HT1080 (cell line): ENCODE measurements at places on chromosomes 16 and 17. TPM values are rescaled to one million over a fixed set of nuclear protein-coding genes. Genes with fewer than 3 reads are reported as not detected.

DNA sequence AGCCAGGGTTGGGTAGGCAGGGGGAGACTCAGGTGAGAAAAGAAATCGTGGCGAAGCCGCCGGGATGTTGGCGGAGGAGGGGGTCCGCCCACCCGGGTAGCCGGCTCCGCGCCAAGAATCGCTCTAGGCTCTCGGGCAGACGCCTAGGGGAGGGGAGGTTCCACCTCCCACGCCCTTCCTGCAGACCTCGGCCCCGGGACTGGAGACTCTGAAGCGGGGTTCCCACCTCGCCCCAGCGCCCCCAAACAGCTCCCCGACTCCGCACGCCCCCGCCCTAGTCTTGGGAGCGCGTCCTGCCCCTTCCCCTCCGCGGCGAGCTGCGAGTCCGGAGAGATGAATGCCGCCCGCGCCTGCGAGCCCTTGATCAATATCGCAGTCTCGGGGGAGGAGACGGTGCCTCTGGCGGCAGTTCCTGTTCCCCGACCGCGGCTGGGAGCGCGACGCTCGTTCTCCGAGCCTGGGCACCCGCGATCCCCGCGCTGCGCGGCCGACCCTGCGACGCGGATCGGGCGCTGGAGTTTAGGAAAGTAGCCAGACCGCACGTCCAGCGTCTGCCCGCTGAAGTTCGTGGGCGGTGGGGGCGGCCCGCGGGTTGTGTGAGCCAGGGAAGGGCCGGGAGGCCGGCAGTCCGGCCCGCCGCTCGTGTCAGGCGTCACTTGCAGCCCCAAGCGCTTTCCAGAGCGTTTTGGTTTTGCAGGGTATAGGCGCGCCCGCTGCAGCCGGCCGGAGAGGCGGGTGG is 790 bp downstream of the CRHR1 start:
- DNase-seq, result no peak

GRCh38 chr17:42979511-42980273 is at the start of gene PTGES3L:
Gene PTGES3L (minus strand): TSS chr17:42980080. CDS start chr17:42980053, 27 bp downstream.
- DNase-seq, result peak; percentile 57

GRCh38 chr17:8046306-8046928 is 7.6 kb downstream of the ALOX15B start:
- no peak for DNase-seq

DNA sequence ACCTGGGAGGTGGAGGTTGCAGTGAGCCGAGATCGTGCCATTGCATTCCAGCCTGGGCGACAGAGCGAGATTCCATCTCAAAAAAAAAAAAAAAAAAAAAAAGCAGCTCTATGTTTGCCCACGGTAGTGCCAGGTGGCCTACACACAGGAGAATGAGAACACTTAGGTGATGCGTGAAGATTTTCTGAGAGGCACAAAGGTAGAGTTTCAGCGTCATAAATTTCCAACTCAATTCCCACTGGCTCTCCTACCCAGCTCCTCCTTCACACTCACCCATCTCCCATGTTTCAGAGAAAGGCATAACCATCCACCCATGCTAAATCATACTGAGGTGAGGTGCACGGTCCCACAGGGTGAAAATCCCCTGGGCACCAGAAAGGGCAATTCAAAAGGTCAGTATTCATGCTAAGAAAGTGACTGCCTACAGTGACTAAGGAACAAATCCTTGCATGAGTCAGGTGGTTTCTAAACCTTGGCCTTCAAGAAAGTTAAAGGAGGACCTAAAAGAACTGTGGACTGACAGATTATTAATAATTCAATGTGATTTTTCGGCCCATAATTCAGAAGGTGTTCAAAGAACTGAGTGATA is 4.8 kb downstream of the DCAKD start:
- no peak for DNase-seq

GRCh38 chr17:42997390-42997983 is 732 bp upstream of the RPL27 start:
- DNase-seq, result no peak

GRCh38 chr16:77299395-77299794 is 100.2 kb downstream of the SYCE1L start:
- DNase-seq, result peak; percentile 59

DNA sequence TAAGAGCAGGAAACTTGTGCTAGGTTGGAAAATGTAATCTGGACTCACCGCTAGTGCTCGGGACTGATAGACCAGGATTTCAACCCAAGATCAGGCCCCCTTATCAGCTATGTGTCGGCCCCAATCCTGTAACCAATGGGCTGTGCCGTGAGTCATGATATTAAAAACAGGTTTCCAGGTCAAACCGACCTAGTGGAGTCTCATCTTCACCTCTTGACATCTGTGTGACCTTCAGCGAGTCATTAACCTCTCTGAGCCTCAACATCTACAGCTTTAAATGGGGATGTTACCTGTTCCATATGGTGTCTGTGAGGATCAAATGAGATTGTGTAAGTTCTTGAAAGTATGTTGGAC is 512 bp downstream of the PMM2 start:
- DNase-seq, result no peak

- DNase-seq, result no peak
These were observed 230.3 kb downstream of the ENGASE start for GRCh38 chr17:79304884-79305283.

DNA sequence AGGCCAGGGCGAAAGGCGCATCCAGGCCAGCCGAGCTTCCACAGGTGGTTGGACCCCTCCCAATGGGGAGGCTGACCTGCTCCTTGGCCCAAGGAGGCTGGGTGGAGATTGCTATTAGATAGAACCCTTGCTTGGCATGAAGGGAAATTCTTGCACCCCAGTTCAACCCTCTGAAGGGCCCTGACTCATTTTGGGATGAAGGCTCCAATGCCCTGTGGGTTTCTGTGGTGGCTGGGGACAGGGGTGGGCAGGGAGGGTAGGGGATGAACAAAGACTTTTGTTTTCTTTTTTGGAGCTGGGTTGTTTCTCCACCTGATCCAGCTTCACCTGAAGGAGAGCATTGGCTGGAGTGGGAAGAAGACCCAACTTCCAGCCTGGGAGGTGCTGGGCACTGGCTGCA is 16.7 kb upstream of the TBX21 start:
- DNase-seq, result no peak

GRCh38 chr17:4665027-4665426 is 23.5 kb upstream of the ALOX15 start:
- DNase-seq, result no peak

GRCh38 chr17:43584666-43585102 is 38.5 kb upstream of the ETV4 start:
- no peak for DNase-seq

GRCh38 chr17:57636985-57637665 is 108.0 kb downstream of the CCDC182 start:
- peak; percentile 64 for DNase-seq

DNA sequence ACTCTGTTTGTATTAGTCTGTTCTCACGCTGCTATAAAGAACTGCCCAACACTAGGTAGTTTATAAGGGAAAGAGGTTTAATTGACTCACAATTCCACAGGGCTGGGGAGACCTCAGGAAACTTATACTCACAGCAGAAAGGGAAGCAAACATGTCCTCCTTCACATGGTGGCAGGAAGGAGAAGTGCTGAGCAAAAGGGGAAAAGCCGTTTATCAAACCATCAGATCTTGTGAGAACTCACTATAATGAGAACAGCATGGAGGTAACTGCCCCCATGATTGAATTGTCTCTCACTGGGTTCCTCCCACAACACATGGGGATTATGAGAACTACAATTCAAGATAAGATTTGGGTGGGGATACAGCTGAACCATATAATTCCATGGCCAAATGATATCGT is 30.9 kb downstream of the ABCC1 start:
- DNase-seq, result no peak

- DNase-seq, result no peak
These were observed 23.2 kb upstream of the ANKFN1 start for GRCh38 chr17:56130026-56130425.

- no peak for DNase-seq
These were observed 33.8 kb upstream of the GHDC start for GRCh38 chr17:42227849-42228700.

DNA sequence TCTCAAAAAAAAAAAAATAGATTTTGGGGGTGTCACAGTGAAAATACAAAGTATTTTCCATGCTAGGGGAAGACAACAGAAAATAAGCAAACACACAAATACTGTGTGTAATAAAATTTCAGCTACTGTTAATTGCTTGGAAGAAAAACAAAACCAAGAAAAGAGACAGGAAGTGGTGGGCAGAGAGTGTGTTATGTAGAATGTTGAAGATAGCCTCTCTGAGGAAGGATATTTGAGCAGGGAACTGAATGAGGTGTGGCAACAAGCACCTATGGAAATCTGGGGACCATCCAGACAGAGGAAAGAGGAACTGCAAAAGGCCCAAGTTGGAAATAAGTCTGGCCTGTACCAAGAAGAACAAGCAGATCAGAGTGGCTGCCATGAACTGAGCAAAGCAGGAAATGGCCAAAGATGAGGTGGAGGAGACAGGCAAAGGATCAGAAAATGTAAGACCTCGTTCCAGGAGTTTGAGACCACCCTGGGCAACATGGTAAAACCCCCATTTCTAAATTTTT is 7.8 kb upstream of the USP31 start:
- DNase-seq, result no peak

- DNase-seq, result no peak
These were observed 18.9 kb downstream of the TVP23A start for GRCh38 chr16:10799736-10800135.

DNA sequence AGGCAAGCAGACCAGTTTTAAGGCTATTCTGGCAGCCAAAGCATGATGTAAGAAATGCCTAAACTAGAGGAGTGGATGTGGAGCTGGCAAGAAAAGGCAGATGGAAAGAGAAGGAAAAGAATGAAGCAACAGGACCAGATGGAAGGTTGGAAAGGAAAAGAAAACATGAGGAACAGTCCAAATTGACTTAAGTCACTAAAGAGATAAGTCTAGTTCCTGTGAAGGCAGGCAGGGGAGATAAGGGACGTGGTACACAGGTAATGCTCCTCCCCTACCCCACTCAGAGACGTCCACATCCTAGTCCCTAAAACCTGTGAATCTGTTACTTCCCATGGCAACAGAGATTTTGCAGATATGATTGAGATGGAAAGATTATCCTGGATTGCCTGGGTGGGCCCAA is 43.5 kb downstream of the TEX2 start:
- DNase-seq, result no peak

- DNase-seq, result no peak
These were observed 436.7 kb downstream of the MAF start for GRCh38 chr16:79163691-79164387.

DNA sequence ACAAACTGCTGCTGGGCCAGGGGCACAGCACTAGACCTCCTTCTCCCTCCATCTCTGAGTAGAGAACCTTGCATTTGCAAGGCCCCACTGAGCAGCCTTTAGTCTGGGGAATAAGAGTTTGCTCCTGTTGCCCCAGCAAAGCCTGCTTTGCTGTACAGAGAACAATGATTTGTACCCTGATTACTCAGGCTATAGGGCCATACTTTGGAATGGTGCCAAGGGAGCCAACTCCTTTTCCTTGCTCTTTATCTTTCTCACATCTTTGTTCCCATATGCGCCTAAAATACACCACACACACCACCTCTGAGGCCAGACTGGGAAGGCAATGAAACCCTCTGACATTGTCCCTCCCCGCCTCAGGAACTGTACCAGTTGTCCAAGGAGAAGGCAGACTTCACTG is 21.2 kb downstream of the LIG3 start:
- DNase-seq, result no peak

DNA sequence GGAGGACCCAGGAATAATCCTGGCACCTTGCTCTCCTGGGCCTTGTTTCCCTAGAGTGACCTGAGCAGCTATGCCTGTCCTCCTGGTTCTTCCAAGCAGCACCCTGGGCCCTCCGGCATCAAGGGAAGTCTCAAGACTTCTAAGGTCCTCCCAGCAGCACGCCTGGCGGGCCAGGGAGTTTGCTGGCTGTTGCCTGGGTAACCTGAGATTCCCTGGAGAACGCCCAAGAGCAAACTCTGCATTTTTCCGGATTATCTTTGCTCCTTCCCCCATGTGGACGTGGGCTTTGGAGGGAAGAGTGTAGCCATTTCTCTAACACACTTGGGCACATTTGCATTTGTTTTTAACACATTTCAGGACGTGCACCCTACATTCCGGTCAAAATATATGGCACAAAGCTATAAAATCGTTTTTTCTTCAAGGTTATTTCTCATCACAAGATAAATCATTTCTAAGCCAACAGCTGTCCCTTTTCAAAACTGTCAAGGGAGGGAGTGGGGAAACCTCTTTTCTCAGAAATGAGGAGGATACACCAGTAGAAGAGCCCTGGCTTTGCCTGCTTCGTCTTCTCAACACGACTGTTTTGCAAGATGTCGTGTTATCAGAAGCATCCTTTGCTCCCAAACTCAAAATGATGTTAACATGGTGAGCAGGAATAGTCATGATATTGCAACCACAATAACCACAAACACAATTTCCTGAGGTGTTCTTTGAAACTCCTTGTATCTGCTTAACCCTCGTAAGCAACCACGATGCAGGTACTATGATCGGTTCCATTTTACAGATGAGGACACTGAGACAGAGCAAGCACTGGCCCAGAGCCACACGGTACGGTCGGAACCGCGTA is 116.5 kb downstream of the ADCY9 start:
- DNase-seq, result no peak

GRCh38 chr17:57685499-57686132 is 59.5 kb downstream of the CCDC182 start:
- no peak for DNase-seq

- DNase-seq, result no peak
These were observed 6.6 kb downstream of the VAT1 start for GRCh38 chr17:43015579-43015978.

DNA sequence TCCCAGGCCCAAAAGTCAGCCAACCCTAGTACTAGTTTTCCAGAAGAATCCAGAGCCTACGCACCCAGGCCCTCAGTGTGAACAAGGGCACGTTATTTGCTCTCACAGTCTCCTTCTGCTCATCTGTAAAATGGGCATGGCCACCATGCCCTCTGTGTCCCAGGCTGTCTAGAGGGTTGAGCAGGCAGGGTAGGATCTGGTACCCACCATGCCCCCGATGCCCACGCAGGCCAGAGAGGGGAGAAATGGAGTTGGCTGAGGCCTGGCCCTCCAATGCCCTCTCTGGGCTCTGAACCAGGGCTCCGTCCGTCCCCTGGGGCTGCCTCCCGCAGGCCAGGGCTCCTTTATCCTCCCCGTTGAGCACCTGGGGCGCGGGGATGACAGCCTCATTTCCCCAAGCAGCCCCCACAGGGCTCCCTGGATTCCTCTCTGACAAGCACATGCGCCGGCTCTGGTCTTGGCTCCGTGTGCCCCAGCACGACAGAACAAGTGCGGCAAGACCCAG is 9.1 kb upstream of the BAHCC1 start:
- no peak for DNase-seq

GRCh38 chr17:60421273-60422161 is 772 bp upstream of the CHCT1 start:
- no peak for DNase-seq

The LITAFD gene
- total RNA-seq, result not detected in 2 replicates

The TBC1D3L gene
- total RNA-seq, result 0.68 and 1.9 TPM in 2 replicates

The RND2 gene
- total RNA-seq, result 0.11 and 0.23 TPM in 2 replicates

The TMC5 gene
- not detected in 2 replicates for total RNA-seq

The CCL4 gene
- total RNA-seq, result not detected in 2 replicates

The C16orf92 gene
- not detected in 2 replicates for total RNA-seq

The USP6 gene
- under 0.01 TPM in 1 of 2 replicates, not detected in the other for total RNA-seq

The KRTAP4-5 gene
- not detected in 2 replicates for total RNA-seq

The ARL6IP1 gene
- total RNA-seq, result 557 and 561 TPM in 2 replicates

The KRT33A gene
- total RNA-seq, result not detected in 2 replicates
